AG08396 (cell line): ENCODE measurements at places on chromosomes 2 and 18.

DNA sequence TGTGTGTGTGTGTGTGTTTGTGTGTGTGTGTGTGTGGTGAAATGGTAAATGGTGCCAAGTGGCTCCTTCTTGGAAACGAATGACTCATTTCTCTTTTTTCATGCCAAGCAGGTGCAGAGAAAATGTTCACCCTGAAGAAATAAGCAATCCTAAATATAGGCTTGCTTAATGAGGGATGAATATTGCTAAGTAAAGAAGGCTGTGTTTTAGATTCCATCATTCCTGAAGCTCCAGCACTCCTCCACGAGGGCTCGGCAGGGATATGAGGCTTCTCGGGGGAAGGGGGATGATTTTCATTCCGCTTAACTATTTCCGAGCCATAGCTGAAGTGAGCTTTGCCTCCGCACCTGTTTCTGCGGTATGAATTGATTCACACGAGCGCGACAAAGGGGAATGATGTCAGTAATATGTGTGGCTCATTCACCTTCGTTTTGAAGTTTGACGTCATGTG lies 72.9 kb downstream of the TSN start:
- DNase-seq, result no peak

DNA sequence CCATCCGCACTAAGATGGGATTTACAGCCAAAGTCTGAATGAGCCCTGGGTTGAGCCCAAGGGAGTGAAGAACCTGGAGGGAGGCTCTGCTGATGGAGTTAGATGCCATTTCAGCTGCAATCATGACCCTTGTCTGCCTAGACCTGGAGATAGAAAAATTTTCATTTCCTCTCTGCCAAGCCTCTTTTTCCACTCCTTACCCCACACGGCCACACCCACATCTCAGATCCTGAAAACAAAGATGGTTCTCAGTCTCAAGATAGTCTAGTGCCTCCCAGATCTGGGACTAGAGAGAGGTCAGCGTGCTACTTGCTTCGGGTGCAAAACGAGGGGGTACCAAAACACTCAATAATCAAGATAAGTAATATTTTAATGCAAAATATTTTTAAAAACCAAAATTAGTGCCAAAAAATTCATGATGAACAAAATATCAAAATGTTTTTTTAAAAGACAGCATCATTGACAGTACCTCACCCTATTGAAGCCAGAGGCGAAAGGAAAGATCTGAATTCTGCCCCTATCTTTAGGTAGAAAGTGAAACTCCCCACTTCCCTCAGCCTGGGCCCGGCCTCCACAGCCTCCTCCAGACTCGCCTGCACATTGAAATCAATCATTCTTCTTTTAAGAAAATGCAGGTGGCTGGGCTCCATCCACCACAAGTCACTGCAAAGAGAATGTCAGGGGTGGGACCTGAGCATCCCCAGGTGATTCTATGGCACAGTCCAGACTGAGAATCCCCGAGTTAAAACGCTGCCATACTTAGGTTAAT lies 57.8 kb upstream of the GPR45 start:
- no peak for DNase-seq

GRCh38 chr2:144702051-144702450 lies 182.1 kb upstream of the ZEB2 start:
- DNase-seq, result no peak

DNA sequence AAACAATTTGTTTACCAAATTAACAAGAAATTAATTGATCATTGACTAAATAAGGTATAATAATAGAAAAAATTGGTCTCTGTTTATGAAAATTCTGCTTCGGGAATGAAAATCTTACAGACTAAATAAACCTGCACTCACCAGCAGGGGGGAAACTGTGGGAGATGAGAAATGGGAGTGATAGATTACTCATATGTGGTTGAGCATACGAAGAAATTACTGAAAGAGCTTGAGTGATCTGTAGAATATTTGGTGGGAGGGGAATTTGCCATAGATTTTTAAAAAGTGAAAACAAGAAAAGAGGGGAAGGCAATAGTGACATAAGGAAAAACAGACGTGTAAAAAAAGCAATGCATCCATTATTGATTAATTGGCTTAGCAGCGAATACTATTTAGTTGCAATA lies 2.2 kb downstream of the HMSD start:
- peak; percentile 33 for DNase-seq

- DNase-seq, result no peak
These were observed 79.5 kb downstream of the TMEM163 start for GRCh38 chr2:134639265-134639664.

DNA sequence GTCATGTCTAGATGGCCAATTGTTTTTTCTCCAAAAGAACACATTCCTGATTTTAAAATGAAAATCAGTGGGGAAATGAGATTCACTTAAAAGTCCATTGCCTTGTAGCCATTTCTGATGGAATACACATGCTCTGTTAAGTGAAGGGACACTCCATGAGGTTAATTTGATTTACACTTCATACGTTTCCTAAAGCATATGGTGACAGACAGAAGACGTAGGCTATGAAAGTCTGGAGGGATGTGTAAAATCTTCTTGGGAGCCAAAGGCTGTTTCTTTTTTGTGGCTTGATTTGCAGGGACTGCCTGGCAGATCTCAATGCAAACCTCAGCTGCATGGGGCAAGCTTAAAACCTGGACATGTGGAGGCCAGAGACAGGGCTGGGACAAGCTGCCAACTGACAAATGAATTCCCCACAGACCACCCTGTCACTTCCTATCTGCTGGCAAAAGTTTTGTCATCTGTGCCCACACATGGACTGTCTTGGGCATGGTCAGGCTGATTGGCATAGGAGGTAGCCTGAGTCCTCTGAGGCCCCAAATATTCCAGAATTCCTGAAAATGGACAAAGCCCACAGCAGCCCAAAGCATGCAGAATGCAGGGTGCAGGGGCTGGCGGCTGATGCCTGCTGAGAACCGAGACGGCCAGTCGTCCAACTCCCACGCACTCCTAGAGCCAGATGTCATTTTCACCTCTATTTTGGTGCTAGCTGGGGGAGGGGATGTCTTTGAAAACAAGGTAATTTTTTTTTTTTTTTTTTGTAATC lies 73.9 kb downstream of the SDC1 start:
- no peak for DNase-seq

- no peak for DNase-seq
These were observed 85.4 kb upstream of the ALPP start for GRCh38 chr2:232293191-232293590.

GRCh38 chr2:229202646-229203045 lies 68.4 kb downstream of the PID1 start:
- DNase-seq, result no peak

- no peak for DNase-seq
These were observed 74.2 kb upstream of the GALNT3 start for GRCh38 chr2:165868211-165868610.

DNA sequence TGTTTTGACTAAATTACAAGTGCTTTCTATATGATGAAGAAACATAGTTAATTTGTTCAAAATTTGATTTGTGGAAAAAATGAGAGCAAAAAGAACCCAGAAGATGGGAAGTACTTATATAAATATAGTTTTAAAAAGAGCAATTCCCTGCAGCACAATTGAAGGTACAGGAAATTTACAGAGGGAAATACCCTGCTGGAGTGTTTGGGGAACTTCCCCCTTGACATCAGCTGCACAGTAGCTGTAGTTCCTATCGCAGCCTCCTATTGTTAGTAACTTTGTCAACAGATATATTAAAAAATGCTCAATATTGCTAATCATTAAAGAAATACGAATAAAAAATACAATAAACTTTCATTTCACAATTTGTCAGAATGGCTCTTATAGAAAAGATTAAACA lies 1118.8 kb upstream of the ZEB2 start:
- DNase-seq, result no peak

GRCh38 chr2:181070119-181070835 lies 89.9 kb downstream of the UBE2E3 start:
- peak; percentile 10 for DNase-seq

GRCh38 chr2:134150760-134151159 lies 103.1 kb upstream of the MGAT5 start:
- no peak for DNase-seq

DNA sequence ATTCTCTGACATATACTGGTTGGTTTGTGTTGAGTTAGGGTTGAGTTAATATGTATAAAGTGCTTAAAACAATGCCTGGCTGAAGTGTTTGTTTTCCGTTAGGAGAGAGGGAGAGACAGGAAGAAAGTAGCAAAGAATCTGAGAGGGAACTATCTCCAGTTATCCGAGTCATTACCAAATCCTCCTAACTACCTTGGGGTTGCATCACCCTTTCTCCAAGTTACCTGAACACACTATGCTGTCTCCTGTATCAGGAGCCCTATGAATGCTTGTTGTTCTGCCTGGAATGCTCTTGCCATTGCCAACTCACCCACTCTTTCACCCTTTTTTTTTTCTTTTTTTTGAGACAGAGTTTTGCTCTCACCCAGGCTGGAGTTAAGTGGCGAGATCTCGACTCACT lies 47.9 kb upstream of the ITGAV start:
- no peak for DNase-seq

DNA sequence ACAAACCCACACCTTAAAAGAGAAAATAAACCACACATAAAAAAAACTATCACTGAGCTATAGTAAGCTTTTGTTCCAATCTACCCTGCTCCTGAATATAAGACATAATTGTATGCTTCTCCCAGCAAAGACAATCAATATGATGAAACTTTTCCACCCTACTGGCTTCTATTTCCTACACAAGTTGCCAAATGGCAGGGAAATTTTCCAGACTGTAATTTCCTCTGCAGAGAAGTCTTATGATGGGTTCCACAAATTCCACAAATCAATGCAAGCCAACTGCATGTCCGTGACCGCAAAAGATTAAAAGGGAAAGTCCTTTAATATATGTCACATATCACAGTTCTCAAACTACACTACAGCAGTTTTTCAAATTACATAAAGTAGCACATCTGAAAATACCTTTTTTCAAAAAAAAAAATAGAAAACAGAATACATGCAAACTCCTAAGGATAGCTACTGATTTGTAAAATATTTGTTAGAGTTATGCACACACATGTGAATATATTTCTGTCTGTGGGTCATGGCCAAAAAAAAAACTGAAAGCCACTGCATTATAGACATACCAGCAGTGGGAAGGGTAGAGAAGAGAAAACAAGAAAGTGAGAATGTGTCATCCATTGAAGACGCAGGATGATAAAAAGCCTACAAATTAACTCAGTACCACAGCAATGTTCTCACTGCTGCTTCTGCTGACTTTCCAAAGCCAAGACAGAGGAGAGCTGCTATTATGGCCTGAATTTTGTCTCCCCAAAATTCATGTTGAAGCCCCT lies 61.4 kb downstream of the RPL31 start:
- peak; percentile 46 for DNase-seq

GRCh38 chr2:100197631-100198153 lies 55.3 kb upstream of the AFF3 start:
- DNase-seq, result peak; percentile 33

- DNase-seq, result peak; percentile 30
These were observed 186.9 kb downstream of the TTC32 start for GRCh38 chr2:19714926-19715325.

DNA sequence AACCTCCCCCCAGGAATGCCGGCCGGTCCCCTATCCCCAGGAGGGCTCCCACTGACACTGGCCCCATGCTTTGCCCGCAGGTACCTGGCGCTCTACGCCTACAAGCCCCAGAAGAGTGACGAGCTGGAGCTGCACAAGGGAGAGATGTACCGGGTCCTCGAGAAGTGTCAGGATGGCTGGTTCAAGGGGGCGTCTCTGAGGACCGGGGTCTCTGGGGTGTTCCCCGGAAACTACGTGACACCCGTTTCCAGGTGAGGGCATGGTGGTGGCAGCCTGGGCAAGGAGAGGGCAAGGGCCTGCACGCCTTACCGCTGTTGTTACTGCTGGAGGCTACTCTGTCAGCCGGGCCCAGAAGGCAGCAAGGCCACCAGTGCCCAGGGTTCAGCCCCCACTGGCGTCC lies 181.3 kb downstream of the SEPTIN10 start:
- DNase-seq, result no peak

- DNase-seq, result no peak
These were observed 354.2 kb upstream of the GALNT5 start for GRCh38 chr2:156903335-156903734.

- no peak for DNase-seq
These were observed 20.8 kb downstream of the CRIM1 start for GRCh38 chr2:36376319-36376765.

- peak; percentile 86 for DNase-seq
These were observed 165.0 kb downstream of the ANTXR1 start for GRCh38 chr2:69177785-69178636.

DNA sequence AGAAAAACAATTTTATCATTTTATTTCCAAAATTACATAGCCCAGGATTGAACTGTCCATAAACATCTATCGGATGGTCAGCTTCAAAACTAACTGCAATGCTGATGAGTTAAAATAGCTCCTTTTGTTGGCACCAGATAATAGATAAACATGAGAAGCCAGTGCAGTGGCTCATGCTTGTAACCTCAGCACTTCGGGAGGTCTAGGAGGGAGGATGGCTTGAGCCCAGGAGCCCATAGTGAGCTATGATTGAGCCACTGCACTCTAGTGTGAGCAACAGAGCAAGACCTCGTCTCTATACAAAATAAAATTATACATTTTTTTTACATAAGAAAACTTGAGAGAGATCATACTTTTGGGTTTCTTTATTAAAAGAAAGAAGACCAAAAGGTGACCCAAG lies 34.6 kb upstream of the IMPA2 start:
- DNase-seq, result no peak

DNA sequence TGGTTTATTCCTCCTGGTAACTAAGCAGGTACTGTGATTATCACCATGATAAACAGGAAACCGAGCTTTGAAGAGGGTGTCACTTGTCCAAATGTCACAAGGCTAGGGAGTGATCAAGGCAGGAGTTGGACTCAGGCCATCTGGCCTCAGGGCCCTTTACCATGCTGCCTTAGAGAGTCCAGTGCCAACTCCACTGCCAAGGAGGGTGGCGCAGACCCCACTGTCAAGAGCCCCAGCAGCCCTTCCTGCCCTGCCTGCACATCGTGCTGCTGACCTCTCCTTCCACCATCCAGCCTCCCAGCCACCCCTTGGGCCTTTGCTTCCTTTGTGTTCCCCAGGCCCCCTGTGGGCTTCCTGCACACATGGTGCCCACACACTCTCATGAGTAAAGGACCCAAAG lies 48.3 kb downstream of the TNS1 start:
- no peak for DNase-seq

- no peak for DNase-seq
These were observed 71.0 kb upstream of the SALL3 start for GRCh38 chr18:78908462-78909260.
